ENCODE measurements at places on chromosomes 2 and 18. TPM values are rescaled to one million over a fixed set of nuclear protein-coding genes. Genes with fewer than 3 reads are reported as not detected.

The UGT1A3 gene
- total RNA-seq: not detected

The GFPT1 gene
- total RNA-seq: 68.2 TPM

GRCh38 chr18:9082711-9083510 is 19.6 kb upstream of the NDUFV2 start:
- DNase-seq: no peak
- peak overlapping the region; percentile 2 for H3K27ac ChIP-seq
- no peak overlapping the region for H3K4me3 ChIP-seq

DNA sequence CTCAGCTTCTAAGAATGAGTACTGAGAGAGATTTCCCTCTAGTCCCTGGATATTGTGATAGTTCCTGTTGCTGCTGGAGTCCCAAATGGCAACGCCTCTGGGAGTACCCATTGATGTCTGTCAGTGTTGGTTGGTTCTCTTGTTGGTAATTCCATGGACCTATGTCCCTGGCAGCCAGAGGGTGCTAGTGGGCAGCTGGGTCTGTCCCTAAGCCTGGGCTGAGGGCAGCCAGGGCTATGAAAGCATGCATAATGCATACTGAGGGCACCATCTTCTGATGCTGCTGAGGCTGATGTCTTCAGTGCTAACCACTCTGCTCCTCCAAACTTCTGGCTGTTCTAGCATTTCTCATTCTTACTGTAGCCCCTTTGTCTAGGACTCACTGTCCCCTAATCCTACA is 35.9 kb downstream of the NABP1 start:
- DNase-seq: no peak
- H3K4me3 ChIP-seq: no peak overlapping the region
- no peaks in the 10 kb centered on the region for H3K4me1 ChIP-seq
- no peak overlapping the region for H3K27ac ChIP-seq
- H3K36me3 ChIP-seq: no peaks in the 10 kb centered on the region

GRCh38 chr2:230902180-230902899 is 22.7 kb downstream of the GPR55 start:
- H3K4me3 ChIP-seq: no peak overlapping the region
- H3K36me3 ChIP-seq: no peaks in the 10 kb centered on the region
- H3K27ac ChIP-seq: no peak overlapping the region
- no peaks in the 10 kb centered on the region for H3K4me1 ChIP-seq
- DNase-seq: peak; percentile 67
- H3K27me3 ChIP-seq: no peaks in the 10 kb centered on the region
